ENCODE measurements at places on chromosomes 12 and 14.

DNA sequence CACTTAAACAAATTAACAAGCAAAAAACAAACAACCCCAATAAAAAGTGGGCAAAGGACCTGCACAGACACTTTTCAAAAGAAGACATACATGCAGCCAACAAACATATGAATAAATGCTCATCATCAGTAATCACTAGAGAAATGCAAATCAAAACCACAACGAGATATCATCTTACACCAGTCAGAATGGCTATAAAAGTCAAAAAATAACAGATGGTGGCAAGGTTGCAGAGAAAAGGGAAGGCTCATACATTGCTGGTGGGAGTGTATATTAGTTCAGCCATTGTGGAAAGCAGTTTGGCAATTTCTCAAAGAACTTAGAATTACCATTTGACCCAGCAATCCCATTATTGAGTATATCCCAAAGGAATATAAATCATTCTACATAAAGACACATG lies 34.6 kb upstream of the NT5DC3 start:
- DNase-seq, result no peak

DNA sequence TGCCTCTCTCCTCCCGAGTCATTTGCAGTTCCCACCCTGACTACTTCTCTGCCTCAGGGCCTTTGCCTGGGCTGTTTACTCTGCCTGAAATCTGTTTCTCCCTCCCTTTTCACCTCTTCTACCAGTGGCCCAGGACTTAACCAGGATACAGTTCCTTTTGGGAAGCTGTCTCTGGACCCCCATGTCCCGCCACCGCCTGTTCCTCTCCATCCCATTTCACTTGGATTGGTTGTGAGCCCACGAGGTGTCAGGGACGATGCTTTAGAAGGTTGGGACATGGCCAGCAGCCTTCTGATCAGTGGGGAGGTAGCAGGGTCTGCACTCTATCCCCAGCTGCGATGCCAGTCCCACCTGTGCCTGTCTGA lies 51.8 kb downstream of the FAM222A start:
- DNase-seq, result no peak

DNA sequence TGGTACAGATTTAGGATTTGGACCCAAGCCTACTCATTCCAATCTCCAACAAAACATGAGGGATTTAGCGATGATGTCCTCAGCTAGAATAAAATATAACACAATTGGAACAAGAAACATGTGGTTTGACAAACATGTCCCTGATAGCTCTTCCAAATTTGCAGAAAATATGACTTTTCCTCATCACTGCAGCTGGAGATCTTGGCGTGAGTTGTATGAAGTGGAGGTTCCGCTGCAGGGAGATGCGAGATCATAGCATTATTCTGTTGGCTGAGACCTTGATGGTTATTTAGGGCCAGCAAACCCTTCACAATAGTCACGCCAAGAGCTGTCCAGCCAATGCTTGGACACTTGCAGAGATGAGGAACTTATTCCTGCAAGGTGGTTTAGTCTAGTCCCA lies 413.4 kb upstream of the TBX3 start:
- DNase-seq, result no peak

- peak; percentile 24 for DNase-seq
Observed at GRCh38 chr14:105484069-105484996, 2.4 kb upstream of the CRIP1 start.

DNA sequence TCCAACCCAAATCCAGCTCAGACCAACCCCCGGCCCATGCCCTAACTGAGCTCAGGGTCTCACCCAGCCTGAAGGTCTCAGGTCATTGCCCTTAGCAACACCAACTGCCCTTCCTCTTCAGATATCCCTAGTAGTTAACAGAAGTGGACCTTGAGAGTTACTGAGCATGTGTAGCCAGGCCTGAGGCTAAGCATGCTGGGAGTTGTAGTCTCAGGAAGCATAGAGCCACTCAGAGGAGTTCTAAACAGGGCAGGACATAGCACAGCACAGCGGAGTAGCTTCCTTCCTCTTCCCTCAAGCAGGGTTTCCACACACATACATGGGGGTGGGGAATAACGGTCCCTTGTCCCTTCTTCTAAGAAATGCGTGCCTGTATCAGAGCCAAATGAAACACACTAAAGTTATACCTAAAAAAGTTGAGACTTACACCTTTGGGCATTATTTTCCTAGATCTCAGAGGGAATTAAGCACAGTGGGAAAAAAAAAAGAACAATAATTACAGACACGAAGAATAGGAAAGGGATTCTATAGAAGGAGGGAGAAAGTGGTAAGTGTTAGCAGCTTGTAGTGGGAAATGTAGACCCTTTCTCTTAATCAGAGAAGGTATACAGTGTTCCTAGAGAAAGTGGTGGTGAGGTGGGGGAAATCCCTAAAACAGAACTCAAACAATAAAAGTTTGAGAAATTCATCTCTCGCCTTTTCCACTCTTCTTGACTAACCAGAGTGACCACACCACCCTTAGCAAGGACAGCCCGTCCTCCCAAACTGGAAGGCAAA lies 4.4 kb downstream of the KMT2D start:
- no peak for DNase-seq

DNA sequence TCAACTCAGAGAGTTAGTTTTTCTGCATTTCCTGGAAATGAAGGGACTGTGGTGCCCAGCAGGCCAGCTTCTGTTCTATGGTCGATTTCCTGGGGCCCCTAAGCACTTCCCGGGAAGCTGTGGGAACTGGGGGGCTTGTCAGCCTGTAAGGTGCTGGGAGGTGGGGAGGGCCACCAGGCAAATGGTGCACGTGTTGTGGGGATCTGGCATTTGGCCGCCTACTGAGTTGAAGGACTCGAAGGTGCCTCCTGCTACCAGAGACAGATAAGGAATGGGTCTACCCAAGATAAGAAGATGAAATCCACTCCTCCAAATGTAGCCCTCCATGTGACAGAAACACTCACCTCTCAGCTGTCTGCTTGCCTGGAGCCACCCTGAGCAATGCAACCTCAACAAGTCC lies 341.7 kb downstream of the DPF3 start:
- no peak for DNase-seq

DNA sequence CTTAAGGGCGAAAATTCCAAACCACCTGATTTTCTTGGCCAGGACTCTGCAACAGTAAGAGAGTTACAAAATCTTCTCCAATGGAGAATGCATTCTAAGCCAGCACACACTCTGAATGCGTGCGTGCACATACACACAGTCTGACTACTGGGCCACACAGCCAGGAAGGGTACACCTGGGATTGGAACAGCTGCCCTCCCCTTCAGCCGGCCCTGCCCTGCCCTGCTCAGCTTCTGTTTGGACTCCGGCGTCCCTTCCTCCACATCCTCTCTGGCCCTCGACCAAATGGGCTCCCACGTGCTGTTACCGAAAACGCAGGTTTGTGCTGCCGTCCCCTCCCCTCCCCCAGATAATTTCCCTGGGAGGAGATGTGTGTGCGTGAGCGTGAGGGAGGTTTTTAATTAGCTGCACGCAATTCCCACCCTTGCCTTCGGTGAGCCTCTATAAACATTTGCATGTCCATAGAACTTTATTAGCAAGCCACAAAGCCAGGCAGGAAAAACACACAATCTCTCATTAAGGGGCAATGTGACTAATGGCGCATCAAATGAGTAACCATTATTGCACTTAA lies 43.0 kb downstream of the CCNK start:
- no peak for DNase-seq

GRCh38 chr12:1692895-1693610 lies 2.2 kb downstream of the ADIPOR2 start:
- peak; percentile 19 for DNase-seq

GRCh38 chr14:33271216-33271615 lies 332.5 kb downstream of the NPAS3 start:
- no peak for DNase-seq
